ENCODE measurements at places on chromosomes 6 and 20.

GRCh38 chr20:24493661-24494459, 24.4 kb downstream of the SYNDIG1 start:
- no peak for DNase-seq

- no peak for DNase-seq
Measured at GRCh38 chr6:15246666-15247499, 1.0 kb downstream of the JARID2 start.

- no peak for DNase-seq
Measured at GRCh38 chr20:57529160-57529585, 4.2 kb upstream of the CTCFL start.

DNA sequence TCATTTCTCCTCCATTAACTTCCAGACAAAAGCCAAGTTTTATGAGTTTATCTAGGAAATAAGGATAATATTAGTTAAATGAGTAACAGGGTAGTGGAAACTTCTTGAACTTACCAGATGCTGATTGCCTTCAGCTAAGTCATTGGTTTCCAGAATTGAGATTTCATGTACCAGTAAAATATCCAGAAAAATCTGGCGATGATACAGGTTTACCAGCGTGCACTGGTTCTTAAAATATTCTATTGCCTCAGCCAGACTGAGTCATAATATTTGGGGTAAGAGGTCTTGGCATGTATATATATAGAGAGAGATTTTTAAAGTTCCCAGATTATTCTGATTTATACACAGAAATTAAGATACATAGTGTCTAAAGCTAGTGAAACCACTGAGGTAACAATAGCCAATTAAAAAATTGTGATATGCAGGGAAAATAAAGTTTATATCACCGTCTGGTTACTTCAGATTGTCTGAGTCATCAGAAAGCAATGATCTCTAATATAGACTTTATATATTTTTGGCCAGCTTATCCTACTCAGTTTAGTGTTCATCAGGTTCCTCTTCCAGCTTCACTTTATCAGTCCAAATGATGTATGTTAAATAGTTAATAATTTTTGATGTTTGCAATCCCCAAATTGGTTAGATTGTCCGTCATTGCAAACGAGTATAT, 39.5 kb upstream of the SDHAF4 start:
- no peak for DNase-seq

GRCh38 chr20:38473367-38473795, 738 bp downstream of the RALGAPB start:
- no peak for DNase-seq

DNA sequence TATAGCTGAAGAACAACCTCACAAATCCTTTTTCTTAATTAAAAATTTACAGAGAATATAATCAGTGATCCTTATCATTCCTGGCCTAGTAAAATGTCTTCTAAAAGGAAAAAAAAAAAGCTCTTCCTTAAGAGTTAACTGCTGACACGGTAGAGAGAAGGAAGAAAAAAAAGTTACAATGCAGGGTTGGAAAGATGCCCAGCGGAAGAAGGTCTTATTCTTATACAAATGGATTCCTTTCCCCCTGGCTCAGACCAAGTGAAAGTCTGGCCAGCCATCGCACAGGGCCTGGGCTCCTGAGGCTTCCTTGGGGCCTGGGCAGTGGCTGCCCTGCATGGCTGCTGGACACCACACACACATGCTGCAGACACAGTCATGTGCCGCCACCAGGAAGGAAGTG, 688.6 kb downstream of the TENT5A start:
- no peak for DNase-seq

All from T follicular helper cell (primary cell).